ENCODE measurements at places on chromosomes 1 and 21.

GRCh38 chr1:181676269-181676668, 193.0 kb downstream of the CACNA1E start:
- no peak for DNase-seq

- DNase-seq, result no peak
Measured at GRCh38 chr1:93874025-93874651, 4.9 kb downstream of the DNTTIP2 start.

DNA sequence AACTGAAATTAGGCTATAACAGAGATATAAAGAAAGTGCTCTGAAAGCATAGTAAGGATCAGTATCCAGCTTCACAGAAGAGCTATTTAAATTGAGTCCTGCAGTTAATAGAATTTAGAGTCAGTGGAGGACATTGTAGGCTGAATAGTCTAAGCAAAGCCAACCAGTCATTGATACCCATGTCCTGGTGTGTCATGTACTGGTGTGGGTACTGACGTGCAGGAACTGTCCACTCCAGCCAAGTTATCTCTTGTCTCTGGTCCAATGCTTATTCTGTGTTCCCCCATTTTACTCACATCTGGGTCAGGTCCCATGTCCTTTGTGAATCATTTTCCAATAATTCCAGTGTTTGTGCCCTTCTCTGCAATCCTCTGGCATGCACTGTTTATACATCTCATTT, 90.0 kb downstream of the MACF1 start:
- no peak for DNase-seq

- no peak for DNase-seq
Measured at GRCh38 chr1:241610056-241610815, 29.9 kb downstream of the CHML start.

DNA sequence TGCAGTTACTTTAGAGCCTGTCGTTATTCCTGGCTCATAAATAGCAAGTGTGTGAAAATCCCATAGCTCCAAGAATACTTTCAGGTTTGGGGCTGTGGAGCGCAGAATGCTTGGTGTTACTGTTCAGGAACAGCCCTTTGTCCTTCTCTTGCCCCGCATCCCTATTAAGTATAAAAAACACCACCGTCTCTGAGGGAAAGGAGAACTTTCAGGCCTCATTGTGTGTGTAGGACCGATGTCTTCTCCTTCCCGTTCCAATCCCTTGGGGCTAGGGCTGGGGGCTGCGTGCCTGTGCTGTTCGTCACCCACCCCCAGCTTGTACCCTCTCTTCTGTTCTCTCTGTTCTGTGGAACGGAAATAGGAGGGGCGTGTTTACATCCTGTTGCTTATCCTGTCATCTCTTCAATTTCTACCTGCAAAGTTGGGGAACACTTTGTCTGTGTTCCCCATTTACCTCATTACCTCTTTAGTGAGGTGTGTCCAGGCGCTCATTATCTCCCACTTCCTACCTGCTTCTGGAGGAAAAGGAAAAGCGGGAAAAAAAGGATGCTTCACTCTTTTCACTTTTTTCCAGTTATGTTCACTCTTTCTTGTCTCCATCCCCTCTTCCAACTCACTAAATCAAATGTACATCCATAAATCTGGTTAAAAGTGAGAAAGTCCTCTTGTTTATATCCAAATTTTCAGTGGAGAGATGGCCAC, 788 bp upstream of the TXNIP start:
- peak; percentile 82 for DNase-seq

- no peak for DNase-seq
Measured at GRCh38 chr1:114745291-114745690, 12.5 kb downstream of the CSDE1 start.

GRCh38 chr1:52880206-52880605, 37.6 kb downstream of the ZYG11A start:
- DNase-seq, result no peak

DNA sequence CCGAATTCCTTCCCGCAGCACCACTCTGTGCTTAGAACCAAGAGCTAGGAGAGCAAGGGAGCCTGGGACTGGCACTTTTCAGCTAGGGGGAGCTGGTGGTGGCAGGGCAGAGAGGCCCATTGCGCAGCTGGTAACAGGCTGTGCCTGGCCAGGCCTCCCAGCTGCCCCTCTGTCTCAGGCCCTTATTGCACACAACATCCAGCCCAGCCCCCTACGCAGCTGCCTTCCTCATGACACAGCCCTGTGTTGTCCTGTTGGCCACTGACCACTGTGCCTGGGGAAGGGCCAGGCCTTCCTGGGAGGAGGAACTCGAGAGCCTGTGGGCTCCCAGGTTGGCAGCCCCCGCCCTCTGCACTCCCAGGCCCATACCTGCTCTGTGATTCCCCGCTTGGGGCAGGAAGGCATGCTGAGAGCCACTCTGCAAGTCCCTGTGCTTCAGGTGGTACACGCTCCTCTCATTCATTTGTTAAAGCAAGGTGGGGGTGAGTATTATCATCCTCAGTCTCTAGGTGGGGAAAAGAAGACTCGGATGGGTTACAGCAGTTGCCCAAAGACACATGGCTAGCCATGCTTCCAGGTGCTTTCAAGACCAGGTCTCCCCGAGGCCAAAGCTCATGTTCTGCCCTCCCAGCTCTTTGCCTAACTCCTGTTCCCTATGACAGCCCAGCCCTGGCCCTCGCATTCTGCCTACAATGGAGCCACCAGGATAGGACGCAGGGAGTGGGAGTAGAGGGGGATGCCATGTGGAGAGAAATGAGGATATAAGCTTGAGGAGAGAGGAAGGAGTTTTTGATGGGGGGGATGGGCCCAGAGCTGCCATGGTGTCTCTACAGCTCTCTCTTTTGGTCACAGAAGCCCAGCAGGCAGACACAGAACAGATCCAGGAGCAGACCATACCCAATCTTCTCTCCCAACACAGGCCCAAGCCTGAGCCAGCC, 81.8 kb downstream of the TMEM53 start:
- DNase-seq, result no peak

GRCh38 chr1:201542309-201543035, 3.5 kb downstream of the NAV1 start:
- no peak for DNase-seq

GRCh38 chr1:22641906-22642636, 1.4 kb upstream of the C1QC start:
- DNase-seq, result peak; percentile 86

- DNase-seq, result no peak
Measured at GRCh38 chr1:217897100-217897499, 266.0 kb downstream of the SPATA17 start.

DNA sequence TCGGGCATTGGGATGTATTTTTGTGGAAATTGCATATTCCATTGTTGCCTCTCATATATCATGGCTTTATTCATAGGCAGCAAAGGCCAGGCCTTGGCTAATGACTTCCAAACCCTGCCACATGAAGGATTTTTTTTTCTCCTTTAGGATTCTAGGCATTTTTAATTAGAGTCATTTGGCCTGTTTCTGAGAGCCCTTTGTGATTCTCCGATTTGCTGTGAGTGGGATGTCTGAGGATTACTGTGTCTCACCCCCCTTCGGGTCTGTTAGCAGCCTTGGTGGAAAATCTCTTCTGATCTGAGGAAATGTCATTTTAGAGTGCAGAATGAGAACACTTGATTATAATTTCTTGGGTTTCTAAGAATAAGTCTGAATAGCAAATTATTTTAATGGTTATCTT, 253.5 kb downstream of the NTNG1 start:
- DNase-seq, result no peak

- no peak for DNase-seq
Measured at GRCh38 chr1:153478692-153479618, 18.5 kb upstream of the S100A7 start.

- DNase-seq, result no peak
Measured at GRCh38 chr21:46634427-46634826, 1.0 kb upstream of the PRMT2 start.

DNA sequence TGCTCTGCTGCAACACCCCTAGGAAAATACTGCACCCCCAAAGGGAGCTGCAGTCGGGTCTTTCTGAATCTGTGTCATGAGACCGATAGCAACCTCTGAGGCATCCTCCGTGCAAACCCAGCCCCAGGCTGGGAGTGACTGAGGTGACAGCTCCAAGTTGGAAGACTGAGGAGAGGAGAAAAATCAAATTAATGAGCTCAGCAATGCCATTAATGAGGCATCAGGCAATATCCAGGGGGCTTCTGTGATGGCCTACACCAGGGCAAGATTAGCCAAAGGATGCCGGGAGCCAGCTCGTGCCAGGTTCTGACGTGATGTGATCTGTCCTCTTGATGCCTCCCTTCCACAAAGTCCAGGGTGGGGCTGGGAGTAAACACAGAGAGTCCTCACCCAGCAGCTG, 30.8 kb upstream of the PSMB2 start:
- no peak for DNase-seq

GRCh38 chr21:29243188-29243587, 55.5 kb upstream of the BACH1 start:
- DNase-seq, result no peak

- no peak for DNase-seq
Measured at GRCh38 chr1:8844501-8845006, 27.1 kb upstream of the RERE start.

DNA sequence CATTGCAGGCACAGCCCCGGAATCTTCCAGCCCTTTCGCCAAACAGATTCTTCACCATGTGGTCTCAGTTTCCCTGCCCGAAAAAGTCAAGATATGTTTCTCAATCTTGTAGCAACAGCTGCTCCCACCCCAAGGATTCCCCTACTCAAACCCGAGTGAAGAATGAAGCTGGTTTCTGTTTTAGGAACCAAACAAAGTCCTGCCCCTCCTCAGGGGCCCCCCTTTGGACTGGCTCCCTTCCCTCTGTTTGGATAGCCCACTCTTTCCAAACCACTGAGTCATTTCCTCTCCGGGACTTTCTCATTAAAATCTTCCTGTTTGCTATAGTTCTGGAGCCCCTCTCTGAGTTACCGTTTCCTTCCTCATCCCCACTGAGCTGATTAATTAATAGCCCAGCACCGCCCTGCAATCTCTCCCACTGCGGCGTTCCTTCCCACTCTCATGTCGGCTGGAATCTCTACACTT, 100.9 kb downstream of the TSEN15 start:
- no peak for DNase-seq

- DNase-seq, result peak; percentile 76
Measured at GRCh38 chr1:223716302-223716862, 4.0 kb downstream of the CAPN2 start.

DNA sequence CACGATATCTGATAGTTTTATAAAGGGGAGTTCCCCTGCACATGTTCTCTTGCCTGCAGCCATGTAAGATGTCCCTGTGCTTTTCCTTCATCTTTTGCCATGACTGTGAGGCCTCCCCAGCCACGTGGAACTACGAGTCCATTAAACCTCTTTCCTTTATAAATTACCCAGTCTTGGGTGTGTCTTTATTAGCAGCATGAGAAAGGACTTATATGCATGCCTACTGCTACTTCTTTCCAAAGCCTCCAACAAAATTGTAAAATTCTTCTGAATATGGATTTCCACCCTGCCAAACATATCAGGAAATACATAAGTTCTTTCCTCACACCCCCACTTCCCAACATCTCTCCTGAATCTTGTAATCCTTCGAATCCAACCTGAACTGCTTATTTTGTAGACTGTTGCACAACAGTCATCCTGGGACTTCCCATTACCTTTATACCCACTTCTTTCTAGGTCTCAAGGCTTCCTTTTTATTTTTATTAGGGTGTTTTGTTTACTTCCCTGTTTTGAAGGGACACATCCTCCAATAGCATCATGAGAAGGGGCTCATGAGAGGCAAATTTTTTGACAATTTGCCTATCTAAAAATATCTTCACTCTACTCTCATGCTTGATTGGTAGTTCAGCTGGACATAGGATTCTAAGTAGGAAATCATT, 67.5 kb upstream of the MUTYH start:
- DNase-seq, result no peak

DNA sequence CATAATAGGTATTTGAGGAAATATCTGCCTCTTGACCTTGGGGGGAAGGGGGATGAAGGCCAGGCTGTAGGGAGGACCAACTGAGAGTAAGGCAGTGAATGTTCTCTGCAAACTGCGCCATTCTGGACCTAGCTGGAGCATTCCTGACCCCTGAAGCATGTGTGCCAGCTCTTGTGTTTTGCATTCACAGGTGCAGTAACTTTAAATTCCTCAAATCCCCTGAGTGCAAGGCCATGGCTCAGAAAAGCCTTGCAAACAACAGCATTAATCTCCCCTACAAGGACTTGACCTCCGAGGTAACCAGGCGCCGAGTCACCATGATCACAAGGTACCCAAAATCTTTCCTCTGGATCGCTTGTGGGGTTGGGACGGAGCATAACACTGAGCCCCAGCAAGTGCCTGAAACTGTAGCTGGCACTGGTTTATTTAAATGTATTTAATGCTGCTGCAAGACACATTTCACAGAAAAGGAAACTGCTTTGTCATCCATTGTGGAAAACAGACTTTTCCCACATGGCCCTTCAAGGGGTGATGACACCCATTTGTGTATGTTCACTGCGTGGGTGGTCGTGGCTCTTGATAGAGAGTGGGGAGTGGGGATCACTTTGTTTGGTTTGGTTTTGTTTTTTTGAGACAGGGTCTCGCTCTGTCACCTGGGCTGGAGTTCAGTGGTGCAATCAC, 1.7 kb downstream of the MYOCOS start:
- DNase-seq, result no peak

DNA sequence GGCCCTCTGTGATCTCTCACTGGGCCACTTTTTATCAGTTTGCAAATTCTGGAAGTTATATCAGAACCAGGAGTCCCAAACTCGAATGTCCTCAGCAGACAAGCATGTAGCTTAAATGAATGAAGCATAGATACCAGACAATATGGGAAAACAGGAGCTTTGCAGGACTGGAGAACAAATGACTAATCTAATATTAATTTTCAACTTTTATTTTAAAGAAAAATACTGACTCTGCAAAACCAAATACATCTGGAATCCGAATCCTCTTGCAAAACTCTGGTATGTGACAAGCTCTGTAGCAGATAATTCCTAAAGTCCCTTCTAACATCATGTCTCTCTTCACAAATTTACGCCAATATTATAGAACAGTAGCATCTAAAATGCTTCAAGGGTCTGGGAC, 427.4 kb downstream of the TTLL7 start:
- no peak for DNase-seq

DNA sequence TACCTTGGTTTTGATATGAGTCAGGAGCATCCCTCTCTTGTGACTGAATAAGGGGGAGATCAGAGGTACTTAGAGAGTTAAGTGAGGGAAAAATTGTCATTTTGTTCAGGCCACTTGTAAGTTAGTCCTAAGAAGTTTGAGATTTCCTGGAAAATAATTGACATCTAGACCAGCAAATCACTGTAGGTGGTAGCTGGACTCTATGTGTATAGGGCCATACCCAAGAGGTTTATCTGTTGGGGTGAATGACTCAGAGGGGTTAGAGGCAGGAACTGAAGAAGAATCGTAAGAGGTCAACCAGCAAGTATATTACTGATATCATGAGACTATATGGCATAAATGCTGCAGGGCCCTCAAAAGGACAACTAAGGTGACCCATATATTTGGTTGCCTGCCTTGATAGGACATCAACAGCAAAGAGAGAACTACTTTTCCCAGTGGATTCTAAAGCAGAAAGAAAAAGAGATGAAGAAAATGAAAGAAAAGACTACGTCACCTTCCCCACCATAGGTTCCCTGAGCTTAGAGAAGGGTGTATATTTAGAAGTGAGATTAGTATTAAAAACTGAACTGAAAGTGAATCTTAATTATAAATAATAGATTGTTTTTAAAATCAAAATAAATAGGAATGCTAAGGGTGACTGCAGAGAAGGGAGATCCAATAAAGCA, 8.0 kb upstream of the RNPC3 start:
- no peak for DNase-seq

All from activated CD8-positive, alpha-beta memory T cell treated with anti-CD3 and anti-CD28 coated beads for 24 hours (primary cell).